ENCODE measurements at places on chromosomes 3 and 15. TPM values are rescaled to one million over a fixed set of nuclear protein-coding genes. Genes with fewer than 3 reads are reported as not detected.

The ACTRT3 gene
- 47.4 TPM for total RNA-seq

The HACD2 gene
- total RNA-seq, result 79.7 TPM

The MFGE8 gene
- total RNA-seq, result 163 TPM

The CORO2B gene
- total RNA-seq, result 2.2 TPM

The SH2D7 gene
- 1.5 TPM for total RNA-seq

The ZNF197 gene
- 21.1 TPM for total RNA-seq

The SNTN gene
- total RNA-seq, result not detected

The PPM1M gene
- total RNA-seq, result 12.9 TPM

The C2CD4B gene
- 2.7 TPM for total RNA-seq

- H3K27me3 ChIP-seq, result no peaks in the 10 kb centered on the region
- DNase-seq, result no peak
- H3K36me3 ChIP-seq, result no peaks in the 10 kb centered on the region
- H3K27ac ChIP-seq, result no peak overlapping the region
These were observed 169.1 kb downstream of the NSMCE3 start for GRCh38 chr15:29100486-29101000.

DNA sequence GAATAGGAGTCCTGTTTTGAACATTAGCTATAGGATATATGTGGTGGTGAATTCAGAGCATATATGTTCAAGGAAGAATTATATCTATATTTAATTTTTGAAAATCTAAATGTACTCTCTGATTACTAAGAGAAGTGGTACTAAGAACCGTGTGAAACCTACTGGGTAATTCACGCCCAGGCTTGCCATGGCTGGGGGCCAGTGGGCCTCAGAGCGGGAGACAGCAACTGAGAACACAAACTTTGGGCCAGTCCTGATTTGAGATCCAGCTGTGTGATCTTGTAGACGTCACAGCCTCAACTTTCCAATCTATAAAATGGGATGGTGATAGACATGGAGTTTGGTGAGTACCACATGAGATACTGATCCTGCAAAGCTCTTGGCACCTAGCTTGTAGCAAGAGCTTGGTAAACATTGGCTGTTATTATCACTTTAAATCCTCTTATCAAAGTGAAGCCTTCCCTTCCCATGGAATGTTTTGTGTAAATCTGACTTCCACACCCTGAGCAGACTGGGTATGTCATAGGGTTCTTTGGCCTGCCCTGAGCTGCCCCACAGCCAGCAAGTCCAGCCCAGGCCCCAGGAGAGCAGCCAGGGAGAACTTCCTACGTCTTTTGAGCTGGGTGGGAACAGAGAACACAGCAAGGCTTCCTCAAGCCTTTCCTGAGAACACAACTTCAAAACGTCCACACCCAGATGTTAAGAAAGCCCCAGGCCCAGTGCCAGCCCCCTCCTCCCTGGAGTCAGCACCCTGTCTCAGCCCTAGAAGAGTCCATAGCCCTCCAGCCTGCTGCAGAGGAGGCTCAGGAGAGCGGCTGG is 8.2 kb upstream of the PAQR5 start:
- peaks cover 3% of the 10 kb centered on the region for H3K4me1 ChIP-seq
- no peak for DNase-seq
- no peaks in the 10 kb centered on the region for H3K36me3 ChIP-seq
- H3K27me3 ChIP-seq, result no peaks in the 10 kb centered on the region
- no peak overlapping the region for H3K27ac ChIP-seq

DNA sequence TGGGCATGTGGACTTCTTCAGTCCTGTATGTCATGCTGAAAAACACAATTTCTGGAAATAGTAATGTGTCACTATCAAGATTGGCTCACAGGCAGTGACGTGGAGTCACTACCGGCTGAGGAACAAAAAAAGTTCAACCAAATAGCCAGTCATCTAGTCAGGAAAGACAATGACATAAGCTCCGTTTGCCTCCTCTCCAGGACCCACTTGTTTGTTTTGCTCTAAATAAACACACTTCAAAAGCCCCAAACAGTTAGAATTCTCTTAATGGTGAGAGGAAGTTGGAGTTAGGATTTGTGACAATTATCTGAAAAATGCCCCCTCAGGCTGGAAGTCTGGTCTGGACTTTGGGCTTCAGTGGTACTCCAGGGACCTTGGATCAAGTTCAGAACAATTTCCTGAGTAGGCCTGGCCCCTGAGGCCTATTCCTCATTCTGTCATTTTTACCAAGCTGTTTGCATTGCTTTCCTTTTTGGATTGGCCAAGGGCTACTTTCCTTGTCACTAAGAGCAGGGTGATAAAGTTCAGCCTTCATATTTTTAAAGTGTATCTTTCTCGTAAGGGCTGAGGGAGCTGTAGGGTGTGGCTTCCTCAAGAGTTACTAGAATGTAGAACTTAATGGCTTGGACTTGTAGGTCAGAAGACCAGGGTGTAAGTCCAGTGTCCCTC is 98.9 kb downstream of the EOMES start:
- DNase-seq, result no peak
- no peaks in the 10 kb centered on the region for H3K27me3 ChIP-seq
- no peaks in the 10 kb centered on the region for H3K36me3 ChIP-seq
- H3K4me1 ChIP-seq, result no peaks in the 10 kb centered on the region

DNA sequence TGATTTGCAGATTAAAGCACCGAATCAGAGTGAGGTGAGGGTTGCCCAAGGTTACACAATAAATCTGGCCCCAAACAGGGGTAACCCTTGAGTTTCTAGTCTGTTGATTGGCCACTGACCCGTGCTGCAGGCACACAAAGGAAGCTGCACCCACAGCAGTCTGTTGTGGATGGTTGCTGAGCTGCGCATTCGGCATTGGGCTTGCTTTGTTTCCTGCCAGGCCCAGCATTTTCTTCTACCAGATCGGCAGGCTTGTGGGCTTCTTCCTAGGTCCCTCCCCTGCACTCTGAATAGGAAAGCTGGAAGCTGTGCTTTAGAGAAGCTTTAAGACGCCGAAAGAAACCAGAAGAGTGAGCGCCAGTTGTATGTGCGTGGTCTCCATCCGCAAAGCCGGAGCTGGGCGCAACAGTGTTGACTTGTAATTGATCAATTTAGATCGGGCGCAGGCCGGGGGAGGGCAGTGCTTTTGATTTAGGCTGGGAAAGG is 12.1 kb downstream of the B3GNT5 start:
- peaks cover 13% of the 10 kb centered on the region for H3K4me1 ChIP-seq
- DNase-seq, result peak; percentile 32
- H3K27ac ChIP-seq, result no peak overlapping the region
- H3K4me3 ChIP-seq, result no peak overlapping the region
- H3K27me3 ChIP-seq, result no peaks in the 10 kb centered on the region

GRCh38 chr15:99335508-99335907 is 84.2 kb downstream of the LRRC28 start:
- H3K4me1 ChIP-seq, result no peaks in the 10 kb centered on the region
- DNase-seq, result no peak
- H3K27me3 ChIP-seq, result no peaks in the 10 kb centered on the region
- H3K4me3 ChIP-seq, result no peak overlapping the region

- no peaks in the 10 kb centered on the region for H3K27me3 ChIP-seq
- no peak overlapping the region for H3K27ac ChIP-seq
- no peak for DNase-seq
These were observed 49.2 kb downstream of the HDGFL3 start for GRCh38 chr15:83158393-83158792.

DNA sequence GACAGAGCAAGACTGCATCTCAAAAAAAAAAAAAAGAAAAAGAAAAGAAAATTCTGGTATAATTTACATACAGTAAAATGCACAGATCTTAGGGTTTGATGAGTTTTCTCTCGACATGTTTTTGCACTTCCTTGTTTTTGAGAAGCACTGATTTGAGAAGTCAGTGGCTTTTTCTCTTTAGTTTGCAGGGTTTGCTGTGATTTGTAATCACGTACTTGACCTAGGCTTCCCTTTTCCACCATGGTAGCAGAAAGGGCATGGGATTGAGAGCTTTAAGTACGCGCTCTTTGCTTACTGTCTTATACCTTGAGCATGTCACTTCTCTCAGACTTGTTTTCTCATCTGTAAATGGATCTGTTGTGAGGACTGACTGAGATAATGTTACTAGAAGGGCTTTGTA is 4.1 kb downstream of the VHL start:
- peaks cover 13% of the 10 kb centered on the region for H3K4me1 ChIP-seq
- H3K4me3 ChIP-seq, result no peak overlapping the region
- no peak for DNase-seq
- no peak overlapping the region for H3K27ac ChIP-seq
- H3K36me3 ChIP-seq, result no peaks in the 10 kb centered on the region

DNA sequence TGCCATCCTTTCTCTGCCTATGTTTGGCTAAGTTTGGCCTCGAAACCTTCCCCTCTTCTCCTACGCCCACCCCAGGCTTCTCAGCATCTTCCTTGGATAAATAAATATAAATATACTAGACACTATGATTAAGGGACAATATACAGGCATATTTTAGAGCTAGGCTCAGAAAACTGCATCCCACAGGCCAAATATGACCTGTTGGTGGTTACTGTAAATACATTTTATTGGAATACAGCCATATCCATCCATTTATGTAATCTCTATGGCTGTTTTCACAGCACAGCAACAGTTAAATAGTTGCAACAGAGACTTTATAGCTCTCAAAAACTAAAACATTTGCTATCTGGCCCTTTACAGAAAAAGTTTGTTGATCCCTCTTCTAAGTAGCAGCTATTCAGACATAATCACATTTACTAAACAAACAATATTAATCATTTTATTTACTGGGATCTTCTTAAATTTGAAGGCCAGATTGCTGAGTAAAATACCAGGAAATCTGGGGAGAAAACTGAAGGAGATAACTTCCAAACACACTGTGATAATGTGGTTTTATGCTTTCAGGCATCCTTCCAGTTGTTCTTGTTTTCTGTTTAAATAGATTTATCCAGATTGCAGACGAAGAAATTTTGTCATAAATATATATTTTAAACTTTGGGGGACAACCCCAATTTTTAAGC is 269.7 kb upstream of the THRB start:
- H3K4me3 ChIP-seq, result no peak overlapping the region
- H3K27me3 ChIP-seq, result no peaks in the 10 kb centered on the region
- no peaks in the 10 kb centered on the region for H3K36me3 ChIP-seq
- no peak overlapping the region for H3K27ac ChIP-seq
- DNase-seq, result no peak

DNA sequence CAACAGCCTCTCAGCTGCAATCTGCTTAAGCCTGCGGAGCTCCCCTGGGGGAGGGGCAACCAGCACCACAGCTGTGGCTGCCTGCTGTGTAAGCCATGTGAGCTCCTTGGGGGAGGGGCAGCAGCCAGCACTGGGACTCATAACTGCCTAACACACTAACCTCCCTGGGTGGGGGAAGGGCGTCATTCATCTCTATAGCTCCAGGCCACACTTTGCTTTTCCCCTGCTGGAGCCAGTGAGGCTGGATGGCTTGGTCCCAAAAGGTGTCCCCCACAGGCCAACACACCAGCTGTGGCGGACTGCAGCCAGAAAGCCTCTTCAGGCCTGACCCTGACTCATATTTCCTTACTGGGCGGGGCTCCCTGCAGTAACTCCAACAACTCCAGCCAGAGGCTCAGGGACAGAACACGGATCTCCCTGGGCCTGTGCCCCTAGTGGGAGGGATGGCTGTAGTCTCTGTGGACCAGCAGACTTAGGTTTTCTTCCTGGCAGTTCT is 129.8 kb downstream of the PPM1L start:
- no peaks in the 10 kb centered on the region for H3K27me3 ChIP-seq
- no peak overlapping the region for H3K27ac ChIP-seq
- H3K4me1 ChIP-seq, result peaks cover 6% of the 10 kb centered on the region
- H3K36me3 ChIP-seq, result no peaks in the 10 kb centered on the region

GRCh38 chr3:178405531-178405930 is 130.7 kb upstream of the KCNMB2 start:
- H3K4me1 ChIP-seq, result no peaks in the 10 kb centered on the region
- H3K36me3 ChIP-seq, result no peaks in the 10 kb centered on the region
- H3K27ac ChIP-seq, result no peak overlapping the region
- H3K27me3 ChIP-seq, result no peaks in the 10 kb centered on the region
- no peak for DNase-seq
- H3K4me3 ChIP-seq, result no peak overlapping the region

DNA sequence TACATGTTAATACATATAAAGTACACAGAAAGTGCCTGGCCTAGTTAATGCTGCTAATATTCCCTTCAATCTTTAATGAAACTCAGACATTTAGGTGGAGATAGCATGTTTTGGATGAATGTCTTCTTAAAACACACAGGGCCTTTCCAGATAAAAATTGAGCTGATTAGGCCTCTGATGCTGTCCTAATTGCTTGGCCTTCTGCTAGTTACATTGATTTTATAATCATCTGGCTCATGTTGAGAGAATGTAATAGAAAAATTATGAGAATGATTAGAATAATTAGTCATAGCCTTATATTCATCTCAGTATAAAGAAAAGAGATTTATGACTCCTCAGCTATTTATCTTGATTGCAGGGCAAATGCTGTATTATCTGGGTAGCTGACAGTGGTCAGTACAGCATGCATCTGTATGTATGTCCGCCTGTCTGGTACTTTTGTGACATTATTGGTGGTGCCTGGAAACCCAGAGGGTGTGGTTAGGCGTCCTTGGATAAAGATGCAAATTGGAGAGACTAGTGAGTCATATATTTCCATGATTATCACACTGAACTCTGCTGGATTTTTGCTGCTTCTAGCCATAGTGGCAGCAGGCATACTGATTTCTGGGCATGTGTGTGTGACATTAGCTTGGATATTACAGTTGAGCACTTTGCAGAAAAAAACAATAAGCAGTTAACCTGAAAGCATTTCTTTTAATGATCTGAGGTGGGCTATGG is 120.8 kb downstream of the FEZF2 start:
- H3K27ac ChIP-seq, result no peak overlapping the region
- no peaks in the 10 kb centered on the region for H3K27me3 ChIP-seq
- no peak for DNase-seq
- no peak overlapping the region for H3K4me3 ChIP-seq

GRCh38 chr15:89149501-89150101 is 61.3 kb downstream of the ABHD2 start:
- DNase-seq, result no peak
- H3K4me1 ChIP-seq, result no peaks in the 10 kb centered on the region
- no peaks in the 10 kb centered on the region for H3K27me3 ChIP-seq
- H3K36me3 ChIP-seq, result no peaks in the 10 kb centered on the region

- H3K27ac ChIP-seq, result no peak overlapping the region
- no peak overlapping the region for H3K4me3 ChIP-seq
- no peaks in the 10 kb centered on the region for H3K36me3 ChIP-seq
- DNase-seq, result no peak
- no peaks in the 10 kb centered on the region for H3K4me1 ChIP-seq
These were observed 20.3 kb downstream of the PLSCR2 start for GRCh38 chr3:146449076-146449475.
